Caco-2 (cell line): ENCODE measurements at places on chromosomes 5 and 9.
A peak's percentile ranks its signal among the peaks of the same experiment; 100 is the strongest.

DNA sequence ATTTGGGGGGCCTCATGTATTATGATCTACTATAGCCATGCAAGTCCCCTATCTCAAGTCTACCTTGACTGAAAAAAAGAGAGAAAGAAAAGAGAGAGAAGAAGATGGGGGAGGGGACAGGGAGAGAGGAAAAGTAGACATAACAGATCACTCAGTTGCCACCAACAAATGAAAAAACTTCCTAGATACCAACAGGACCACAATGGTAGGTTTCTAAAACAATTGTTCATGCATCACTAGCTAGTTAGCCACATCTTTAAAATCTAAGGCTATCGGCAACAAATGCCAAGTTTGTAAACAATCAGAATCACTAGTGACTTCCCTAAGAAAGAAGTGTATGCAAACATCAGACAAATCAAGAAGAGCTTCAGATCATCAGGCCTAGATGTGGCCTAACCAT lies 328.2 kb downstream of the BNC2 start:
- no peak for DNase-seq
- H3K4me3 ChIP-seq, result no peak overlapping the region
- H3K4me1 ChIP-seq, result no peaks in the 10 kb centered on the region
- H3K27ac ChIP-seq, result no peak overlapping the region
- no peaks in the 10 kb centered on the region for H3K36me3 ChIP-seq

- H3K27me3 ChIP-seq, result no peaks in the 10 kb centered on the region
- no peaks in the 10 kb centered on the region for H3K36me3 ChIP-seq
- no peaks in the 10 kb centered on the region; the same call in 1 of the 2 replicates for H3K4me1 ChIP-seq
- H3K27ac ChIP-seq, result no peak overlapping the region
Observed at GRCh38 chr5:12023614-12024241, 119.5 kb upstream of the CTNND2 start.

DNA sequence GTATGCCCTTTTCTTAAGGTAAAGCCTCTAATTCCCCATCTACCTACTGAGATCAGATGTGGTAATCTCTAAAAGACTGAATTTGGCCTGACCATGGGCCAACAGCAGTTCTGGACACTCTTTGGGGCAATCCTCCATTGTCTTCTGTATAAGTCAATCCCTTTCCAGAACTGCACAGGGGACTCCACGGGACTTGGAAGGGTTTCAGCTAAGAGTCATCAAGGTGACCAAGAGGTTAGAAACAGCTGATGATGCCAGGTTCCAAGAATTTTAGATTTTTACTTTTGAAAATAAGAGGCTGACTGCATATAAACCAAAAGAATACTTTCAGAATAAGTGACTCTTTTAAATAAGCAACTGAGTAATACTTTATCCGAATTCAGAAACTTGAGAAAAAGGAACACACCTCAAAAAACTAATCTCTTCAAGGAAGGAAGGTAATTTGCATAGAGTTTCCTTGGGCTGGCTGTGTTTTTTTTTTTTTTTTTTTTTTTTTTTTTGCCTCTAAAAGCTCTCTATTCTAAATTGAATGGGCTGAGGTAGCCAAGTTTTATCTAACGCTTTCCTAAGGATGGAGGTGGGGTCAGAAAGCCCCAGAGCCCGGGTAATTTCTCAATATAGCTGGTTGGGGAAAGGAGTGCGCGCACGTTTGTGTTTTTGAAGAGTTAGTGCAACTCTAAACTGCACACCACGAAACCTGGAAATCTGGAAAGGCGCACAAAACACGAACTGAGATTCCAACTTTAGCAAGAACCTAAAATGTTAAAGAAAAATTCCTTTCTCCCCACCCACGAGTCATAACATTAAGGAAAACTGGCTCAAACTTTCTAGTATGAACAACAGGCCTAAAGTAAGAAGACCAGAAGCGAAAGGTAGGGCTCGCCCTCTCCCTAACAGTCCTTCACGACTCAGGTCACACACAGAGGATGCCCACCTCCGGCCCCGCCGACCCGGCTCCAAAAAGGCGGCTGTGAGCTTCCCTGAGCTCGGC lies 1.3 kb downstream of the VCP start:
- H3K27ac ChIP-seq, result peak overlapping the region; percentile 97
- peak overlapping the region; percentile 73 for H3K4me3 ChIP-seq
- no peak for DNase-seq
- H3K36me3 ChIP-seq, result peaks cover 5% of the 10 kb centered on the region
- H3K4me1 ChIP-seq, result peaks cover 12% of the 10 kb centered on the region
- H3K27me3 ChIP-seq, result no peaks in the 10 kb centered on the region

- no peaks in the 10 kb centered on the region for H3K27me3 ChIP-seq
- H3K4me1 ChIP-seq, result no peaks in the 10 kb centered on the region
- no peak overlapping the region for H3K27ac ChIP-seq
- H3K36me3 ChIP-seq, result peaks cover 2% of the 10 kb centered on the region; the same call in 1 of the 2 replicates
Observed at GRCh38 chr5:146490089-146490843, 25.7 kb downstream of the GPR151 start.

- H3K4me3 ChIP-seq, result no peak overlapping the region
- no peaks in the 10 kb centered on the region for H3K27me3 ChIP-seq
- H3K36me3 ChIP-seq, result peaks cover 1% of the 10 kb centered on the region; the same call in 1 of the 2 replicates
- DNase-seq, result no peak
Observed at GRCh38 chr5:172389578-172390112, 64.7 kb downstream of the SH3PXD2B start.

GRCh38 chr9:134980516-134980915 lies 62.8 kb upstream of the FCN1 start:
- no peaks in the 10 kb centered on the region for H3K27me3 ChIP-seq
- H3K4me1 ChIP-seq, result no peaks in the 10 kb centered on the region
- no peak for DNase-seq
- no peak overlapping the region for H3K4me3 ChIP-seq
